AG04449 (cell line): ENCODE measurements at places on chromosomes 2 and 18.

DNA sequence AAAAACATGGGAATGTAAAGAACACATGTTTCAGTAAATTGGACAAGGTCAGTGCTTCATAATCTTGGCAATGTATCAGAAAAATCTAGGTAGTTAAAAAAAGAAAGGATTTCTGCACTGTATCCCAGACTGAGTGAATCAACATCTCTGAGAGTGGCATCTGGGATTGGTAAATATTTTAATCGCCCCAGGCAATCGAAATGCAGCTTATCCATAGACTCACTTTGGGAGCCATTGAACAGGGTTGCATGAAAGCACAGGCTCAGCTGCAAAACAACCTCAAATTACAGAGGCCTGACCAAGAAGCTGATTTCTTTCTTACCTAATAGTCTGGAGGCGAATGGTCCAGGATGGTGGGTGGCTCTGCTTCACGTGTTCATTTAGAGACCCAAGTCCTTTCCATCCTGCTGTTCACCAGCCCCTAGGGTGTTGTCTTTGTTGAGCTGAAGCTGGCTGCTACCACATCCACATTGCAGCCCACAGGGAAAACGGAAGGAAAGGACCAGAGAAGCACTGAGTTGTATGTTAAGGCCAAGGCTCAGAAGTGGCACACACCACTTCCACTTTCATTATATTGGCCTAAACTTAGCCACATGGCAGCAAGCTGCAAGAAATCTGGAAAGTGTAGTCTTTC is 59.0 kb downstream of the MOGAT1 start:
- DNase-seq = no peak

DNA sequence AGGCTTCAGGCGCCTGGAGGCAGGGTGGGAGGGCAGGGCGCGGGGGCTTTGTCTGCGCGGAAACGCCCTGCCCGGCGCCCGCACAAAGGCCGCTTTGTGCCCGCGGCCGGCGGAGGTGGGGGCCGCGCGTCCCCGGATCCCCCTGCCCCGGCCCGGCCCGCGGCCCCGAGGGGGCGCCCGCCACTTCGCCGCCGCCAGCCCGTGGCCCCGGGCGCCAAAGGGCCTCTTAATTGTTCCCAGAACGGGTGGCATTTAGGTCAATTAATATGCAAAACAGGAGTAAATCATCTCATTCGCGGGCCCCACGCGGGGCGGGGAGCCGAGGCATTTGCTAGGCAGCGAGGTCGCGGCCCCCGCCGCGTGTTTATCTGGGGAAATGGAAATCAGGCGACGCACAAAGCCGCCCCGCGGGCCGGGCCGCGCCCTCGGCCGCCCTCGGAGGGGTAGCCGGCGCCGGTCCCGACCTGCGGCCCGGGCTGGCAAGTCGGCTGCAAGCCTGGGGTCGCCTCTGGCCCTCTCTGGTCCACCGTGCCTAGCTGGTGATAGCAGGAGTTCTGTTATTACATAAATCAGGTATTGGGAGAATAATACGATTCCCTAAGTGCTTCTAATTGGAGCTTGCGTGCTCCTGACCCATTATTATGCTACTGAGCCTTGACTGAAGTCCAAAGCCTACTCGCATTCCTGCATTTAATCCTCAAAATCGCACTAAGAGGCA is 148.2 kb upstream of the GLI2 start:
- DNase-seq = no peak

- no peak for DNase-seq
Observed at GRCh38 chr18:27400001-27400400, 214.9 kb upstream of the CHST9 start.

GRCh38 chr2:134181219-134181618 is 72.7 kb upstream of the MGAT5 start:
- DNase-seq = no peak

- no peak for DNase-seq
Observed at GRCh38 chr18:54100920-54101470, 123.5 kb downstream of the MBD2 start.

- no peak for DNase-seq
Observed at GRCh38 chr2:148926981-148927401, 52.0 kb downstream of the KIF5C start.

- no peak for DNase-seq
Observed at GRCh38 chr18:76823587-76824011, 1.2 kb downstream of the ZNF236 start.

DNA sequence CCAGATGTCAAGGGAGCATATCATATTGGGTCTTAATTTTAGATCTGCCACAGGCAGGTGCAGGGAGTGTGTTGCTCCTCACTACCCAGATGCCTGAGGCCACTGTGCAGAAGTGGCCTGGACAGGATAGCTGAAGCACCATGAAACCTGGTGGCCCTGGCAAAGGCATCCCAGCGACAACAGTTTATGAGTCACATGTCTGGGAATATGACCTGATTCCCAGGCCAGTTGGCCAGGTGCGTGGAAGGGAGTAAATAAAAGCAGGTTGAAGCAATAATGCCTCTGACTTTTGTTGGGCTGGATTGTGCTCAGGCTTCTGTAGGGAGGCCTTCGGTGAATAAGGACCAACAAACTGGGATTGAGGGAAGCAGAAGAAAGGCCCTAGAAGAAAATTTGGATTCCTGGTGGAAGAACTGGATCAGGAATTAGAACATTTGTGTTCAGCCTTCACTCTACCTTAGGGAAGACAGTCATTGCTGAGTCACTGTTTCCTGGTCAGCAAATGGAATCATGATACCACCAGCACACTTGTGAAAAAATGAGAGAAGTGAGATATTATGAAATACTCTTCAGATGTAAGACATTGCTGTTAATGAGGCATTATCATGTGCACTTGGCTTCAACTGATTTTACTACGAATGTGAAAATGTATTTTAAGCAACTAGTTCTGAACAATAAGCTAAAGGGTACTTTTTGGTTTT is 78.4 kb upstream of the ZNF516 start:
- no peak for DNase-seq

DNA sequence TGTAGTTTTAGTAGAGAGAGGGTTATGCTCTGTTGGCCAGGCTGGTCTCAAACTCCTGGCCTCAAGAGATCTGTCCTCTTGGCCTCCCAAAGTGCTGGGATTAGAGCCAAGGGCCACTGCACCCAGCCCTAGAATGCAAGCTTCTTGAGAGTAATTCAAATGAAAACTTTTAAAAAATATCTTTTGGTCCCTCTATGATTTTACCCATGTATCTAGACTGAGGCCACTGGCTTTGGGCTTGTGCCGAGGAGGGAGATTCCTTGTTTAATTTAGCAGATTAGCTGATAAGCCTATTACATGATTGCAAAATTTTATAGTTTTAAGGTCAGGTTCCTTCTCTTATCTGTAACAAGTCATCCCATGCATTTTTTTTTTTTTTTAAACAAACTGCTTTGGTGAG is 59.5 kb upstream of the CCDC195 start:
- no peak for DNase-seq

GRCh38 chr18:59631583-59632181 is 65.5 kb downstream of the CCBE1 start:
- DNase-seq = no peak

- no peak for DNase-seq
Observed at GRCh38 chr2:11795590-11795989, 49.2 kb downstream of the LPIN1 start.

GRCh38 chr2:47283659-47284058 is 119.3 kb upstream of the MSH2 start:
- DNase-seq = no peak

DNA sequence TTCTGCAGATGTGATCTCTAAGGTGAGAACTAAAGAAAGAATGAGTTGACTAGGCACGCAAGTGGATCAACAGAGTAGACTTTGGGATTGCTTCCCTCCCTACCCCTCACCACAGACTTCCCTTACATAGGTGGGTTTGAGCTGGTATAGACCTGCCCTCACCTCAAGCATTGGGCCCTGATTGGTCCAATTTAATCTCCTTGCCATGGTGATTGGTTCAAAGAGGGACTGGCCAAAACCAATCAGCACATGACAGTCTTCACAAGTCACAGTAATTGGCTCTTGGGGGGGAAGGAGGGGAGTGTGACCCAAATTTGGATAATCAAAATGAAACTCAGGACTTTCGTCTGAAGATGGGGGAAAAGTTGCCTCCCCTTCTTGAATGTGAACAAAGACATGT is 36.6 kb upstream of the LNPK start:
- no peak for DNase-seq

GRCh38 chr2:241094172-241094571 is 7.9 kb downstream of the MTERF4 start:
- DNase-seq = no peak

GRCh38 chr2:191678437-191679100 is 633 bp downstream of the NABP1 start:
- DNase-seq = no peak

GRCh38 chr18:61741881-61742454 is 150.8 kb downstream of the RNF152 start:
- DNase-seq = no peak

DNA sequence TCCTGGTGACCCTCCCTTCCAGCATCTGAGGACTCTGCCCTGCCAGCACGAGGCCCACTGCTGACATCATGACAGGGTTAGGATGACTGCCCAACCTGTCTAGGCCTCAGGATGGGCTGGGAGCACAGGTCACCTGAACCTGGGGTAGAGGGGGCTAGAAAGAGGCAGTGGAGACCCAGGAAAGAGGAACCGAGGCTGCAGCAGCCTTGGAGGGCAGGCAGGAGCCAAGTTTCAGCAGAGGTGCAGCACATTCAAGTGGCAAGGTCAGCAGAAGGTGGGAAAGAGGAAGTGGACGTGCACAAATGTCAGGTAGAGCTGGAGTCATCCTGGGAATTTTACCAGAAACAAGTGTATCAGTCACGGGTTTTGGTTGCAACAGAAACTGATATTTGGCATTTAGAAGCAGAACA is 13.6 kb upstream of the RAB10 start:
- no peak for DNase-seq

DNA sequence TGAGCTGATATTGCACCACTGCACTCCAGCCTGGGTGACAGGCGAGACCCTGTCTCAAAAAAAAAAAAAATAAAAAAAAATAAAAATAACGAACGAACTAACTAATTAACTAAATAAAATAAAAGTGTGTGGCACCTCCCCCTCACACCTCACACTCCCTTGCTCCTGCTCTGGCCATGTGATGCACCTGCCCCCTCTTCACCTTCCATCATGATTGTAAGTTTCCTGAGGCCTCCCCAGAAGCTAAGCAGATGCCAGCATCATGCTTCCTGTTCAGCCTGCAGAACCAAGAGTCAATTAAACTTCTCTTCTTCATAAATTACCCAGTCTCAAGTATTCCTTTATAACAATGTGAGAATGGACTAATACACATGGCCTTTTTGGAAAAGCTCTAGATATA is 232.1 kb downstream of the TGIF1 start:
- no peak for DNase-seq

DNA sequence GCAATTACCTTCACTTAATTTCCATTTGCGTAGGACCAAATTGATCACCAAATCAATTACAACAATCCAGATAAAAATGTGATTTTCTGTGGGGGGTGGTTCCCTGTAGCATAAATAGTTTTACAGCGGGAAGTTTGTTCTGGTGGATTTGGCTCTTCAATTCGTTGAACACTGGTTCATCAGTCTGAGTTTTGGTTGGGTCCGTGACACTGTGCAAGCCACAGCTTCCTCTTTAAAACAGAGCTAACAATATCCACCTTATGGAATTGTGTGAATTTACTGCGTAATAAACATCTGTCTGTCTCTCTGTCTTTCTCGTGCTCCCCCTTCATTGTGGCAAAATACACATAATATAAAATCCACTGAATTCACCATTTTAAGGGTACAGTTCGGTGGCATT is 310.8 kb downstream of the TGIF1 start:
- DNase-seq = no peak

DNA sequence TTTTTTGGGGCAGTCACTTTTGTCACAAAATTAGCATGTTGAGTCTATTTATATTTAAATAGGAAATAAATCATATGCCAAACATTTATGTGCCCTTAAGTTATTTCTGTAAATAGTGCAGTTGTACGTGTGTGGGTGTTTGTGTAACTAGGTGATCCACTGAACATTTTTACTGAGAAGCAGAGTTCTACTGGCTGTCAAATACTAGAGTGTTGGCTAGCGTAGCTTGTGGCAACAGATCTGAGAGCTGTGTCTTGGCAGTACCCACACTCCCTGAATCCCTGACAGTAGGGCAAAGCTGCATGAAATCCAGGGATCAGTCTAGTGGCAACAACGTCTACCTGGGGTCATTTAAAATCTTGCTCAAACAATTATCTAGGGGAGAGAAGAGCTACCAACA is 273.1 kb upstream of the SLC8A1 start:
- no peak for DNase-seq

DNA sequence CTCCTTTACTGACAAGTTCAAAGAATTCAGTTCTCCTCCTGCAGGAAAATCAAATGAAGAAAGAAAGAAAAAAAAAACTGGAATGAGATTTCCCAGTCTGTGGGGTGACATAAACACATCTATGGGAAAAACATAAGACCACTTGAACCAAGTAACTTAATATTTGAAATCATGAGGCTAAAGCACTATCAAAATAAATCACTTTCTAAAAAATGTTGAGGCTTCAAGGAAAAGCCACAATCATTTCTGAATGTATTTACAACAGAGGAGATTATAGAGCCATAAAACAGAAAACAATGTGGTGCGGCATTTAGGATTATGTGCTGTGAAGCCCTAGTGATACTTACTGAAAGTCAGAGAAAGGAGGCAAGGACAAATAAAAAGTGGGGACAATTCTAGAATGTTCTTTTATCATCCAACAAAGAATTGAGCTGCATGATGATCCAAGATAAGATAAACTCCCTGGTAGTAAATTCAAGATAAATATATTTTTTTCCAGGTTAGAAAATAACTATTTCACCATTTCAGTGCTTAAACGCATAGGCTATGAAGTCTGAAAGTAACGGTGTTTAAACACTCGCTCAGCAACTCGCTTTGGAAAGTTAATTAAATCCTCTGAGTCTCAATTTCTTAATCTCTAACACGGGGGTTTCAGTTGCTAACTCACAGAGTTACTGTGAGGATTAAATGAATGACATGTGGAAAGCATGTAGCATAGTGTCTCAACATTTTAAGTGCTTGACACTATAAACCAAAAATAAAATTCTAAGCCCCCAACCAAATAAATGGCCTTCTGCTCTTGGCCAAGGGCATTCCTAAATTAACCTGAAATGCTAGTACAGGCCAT is 288.5 kb downstream of the AGPS start:
- DNase-seq = no peak

DNA sequence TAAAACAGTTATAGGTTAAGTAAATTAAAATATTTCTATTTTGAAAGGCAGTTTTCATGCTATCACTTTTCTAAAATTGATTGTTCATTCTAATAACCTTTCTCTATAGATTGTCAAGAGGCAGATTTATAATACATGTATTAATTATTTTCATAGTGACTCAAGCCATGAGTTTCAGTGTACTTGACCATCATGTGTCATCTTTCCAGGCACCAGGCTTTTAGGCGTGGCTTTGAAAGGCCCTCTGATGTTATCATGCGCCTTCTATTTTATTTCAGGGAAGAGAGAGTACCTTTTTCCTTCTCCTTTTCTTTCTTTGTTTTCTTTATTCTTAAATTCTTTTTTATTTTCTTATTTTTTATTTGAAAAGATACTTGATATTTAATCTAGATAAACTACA is 128.3 kb upstream of the ETAA1 start:
- DNase-seq = no peak
